ENCODE measurements at places on chromosomes 6 and 20.

GRCh38 chr6:85798931-85799652 lies 156.4 kb upstream of the SYNCRIP start:
- no peak for DNase-seq

DNA sequence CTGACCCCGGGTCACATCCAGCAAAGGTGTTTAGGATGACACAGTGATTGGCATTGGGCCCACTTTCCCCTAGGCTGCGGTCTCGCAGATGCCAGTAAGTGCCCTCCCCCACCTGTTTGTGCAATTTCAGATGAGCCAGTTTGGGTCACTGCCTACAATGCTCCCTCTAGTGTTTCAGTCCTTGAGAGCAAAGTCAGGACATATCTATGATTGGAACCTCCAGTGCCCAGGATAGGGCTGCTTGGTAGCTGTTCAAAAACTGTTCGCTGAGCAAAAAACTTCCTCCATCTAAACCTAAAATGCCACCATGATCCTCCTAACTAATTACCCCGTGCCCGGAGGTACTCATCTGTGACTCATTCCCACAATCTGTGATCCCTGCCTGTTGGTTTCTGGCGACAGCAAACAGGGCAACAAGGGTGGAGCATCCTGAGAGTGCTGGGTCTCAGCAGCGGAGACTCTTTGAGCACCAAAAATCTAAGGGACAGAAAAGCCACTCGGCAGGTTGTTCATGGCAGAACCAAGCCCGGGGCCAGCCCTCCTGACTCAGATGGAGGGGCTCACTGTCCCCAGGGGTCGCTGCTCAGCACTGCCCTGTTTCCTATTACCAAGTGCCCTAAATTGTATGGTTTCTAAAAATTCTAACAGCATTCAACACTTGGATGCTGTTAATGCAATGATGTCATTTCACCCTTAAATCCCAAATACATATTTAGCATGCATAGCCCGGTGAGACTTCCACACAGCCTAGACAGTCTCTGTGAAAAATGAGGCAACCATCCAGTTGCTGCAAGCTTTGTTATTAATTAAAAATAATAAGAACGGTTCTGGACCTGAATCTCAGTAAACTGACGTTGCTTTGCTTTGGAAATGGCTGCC lies 5.0 kb downstream of the VSX1 start:
- no peak for DNase-seq

- DNase-seq = no peak
These were observed 760.3 kb upstream of the NRSN1 start for GRCh38 chr6:23365732-23366131.

- no peak for DNase-seq
These were observed 1.5 kb upstream of the ARFGEF2 start for GRCh38 chr20:48919882-48920526.

DNA sequence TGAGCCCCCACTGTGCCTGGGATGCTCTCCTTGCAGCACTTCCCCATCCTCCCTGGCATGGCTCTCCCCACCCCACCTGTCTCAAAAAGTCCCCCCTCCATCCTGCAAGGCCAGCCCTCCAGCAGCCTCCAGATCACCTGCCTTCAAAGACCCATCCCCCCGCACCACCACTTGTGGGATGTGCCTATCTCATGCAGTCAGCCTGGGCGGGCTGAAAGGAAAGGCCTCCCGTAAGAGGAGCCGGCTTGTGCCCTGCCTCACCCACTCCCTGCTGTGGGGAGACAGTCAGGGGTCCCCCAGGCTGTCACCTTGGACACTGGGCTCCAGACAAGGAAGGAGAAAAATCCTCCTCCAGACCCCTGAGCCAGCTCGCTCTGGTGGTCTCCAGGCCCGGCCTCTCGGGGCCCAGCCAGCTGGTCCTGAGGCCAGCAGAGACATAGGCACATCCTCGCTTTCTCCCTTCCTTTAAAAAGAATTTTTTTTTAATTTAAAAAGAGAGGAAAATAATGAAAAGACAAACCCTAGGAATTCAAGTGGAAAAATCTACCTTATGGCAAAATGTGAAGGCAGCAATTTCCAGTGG lies 77.3 kb downstream of the GRM4 start:
- DNase-seq = no peak

- peak; percentile 76 for DNase-seq
These were observed 8.2 kb upstream of the TBC1D7 start for GRCh38 chr6:13336553-13336952.

DNA sequence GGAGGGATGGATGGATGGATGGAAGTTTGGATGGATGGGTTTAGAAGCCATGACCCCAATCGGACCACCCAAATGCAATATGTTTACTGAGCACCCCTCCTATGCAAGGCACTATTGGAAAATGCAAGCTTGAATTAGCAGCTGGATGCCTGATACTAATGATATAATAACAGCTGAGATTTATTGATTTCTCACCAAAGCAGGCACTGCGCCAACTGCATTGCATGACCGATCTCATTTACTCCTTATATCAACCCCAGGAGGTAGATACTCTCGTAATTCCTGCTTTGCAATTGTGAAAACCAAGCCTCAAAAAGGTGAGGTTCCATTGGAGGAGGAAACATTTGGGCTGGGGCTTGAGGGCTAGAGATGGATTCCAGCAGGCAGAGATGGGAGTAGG lies 89.7 kb downstream of the KCNB1 start:
- DNase-seq = no peak

GRCh38 chr20:60931696-60932095 lies 320.4 kb upstream of the CDH4 start:
- no peak for DNase-seq

GRCh38 chr6:6682225-6682624 lies 93.7 kb downstream of the LY86 start:
- DNase-seq = no peak

- no peak for DNase-seq
These were observed 144.5 kb downstream of the SYCP2 start for GRCh38 chr20:59788811-59789397.

GRCh38 chr6:34810017-34810882 lies 18.4 kb downstream of the BLTP3A start:
- no peak for DNase-seq

DNA sequence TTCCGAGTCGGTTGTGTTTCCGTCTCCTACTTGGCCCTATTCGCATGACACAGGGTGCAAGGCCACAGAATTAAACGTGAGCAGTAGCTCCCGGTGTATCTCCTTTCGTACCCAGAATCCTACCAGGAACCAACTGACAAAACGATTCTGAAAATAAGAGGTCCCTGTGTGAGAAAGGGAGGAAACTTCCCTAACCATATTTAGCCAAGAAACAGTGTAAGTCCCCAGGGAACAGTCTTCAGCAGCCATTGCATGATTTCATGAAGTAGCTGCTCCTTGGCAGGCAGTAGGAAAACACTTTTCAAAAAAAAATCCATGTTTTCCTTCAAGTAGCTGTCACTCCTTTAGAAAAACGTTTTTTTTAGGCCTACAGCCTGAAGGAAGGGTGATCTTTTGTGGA lies 46.9 kb downstream of the PDE10A start:
- no peak for DNase-seq

GRCh38 chr6:54805077-54805476 lies 41.5 kb upstream of the FAM83B start:
- no peak for DNase-seq
